CMK (cell line): ENCODE measurements at places on chromosomes 7 and 10.

DNA sequence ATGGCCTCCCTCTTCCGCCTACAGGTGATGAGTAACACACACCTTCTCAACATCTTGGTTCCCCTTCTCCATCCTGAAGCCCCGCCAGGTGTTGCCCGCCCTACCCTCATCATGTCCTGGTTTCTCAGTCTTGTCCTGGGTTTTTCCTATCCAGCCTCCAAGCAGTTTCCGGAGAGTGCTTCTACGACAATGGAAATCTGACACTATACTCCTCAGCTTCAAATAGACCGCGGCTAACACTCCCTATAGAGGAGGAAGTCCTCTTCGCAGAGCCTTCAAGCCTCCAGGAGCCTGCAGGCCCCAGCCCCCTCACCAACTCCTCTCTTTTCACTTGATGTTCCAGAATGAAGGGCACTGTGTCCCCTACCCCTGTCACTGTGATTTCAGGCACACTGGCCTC, 147.4 kb downstream of the PRPF18 start:
- no peak for DNase-seq

DNA sequence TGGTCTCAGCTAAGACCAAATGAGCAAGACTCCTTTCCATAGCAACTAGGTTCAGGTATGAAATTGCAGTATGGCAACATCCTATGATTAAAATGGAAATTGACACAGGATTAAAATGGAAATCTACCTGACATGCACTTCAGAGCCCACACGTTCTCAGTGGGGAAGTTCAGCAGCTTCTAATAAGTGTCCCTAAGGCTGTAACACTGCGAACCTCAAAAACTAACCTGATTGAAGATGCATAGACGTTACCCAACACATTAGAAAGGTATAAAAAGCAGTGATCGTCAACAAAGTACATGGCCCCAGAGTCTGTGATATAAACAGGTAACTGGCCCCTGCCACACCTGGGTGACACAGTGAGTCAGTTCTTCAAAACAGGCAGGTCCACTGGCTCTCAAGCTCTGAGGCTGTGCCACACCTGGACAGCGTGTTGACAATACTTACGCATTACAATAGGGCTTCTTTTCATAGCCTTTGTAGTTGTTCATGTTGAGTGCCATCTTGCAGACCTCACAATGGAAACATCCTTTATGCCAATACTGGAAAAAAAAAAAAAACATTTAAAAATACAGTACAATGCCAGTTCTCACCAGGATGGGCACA, 274.9 kb upstream of the NEBL start:
- DNase-seq = no peak

- no peak for DNase-seq
These were observed 488.6 kb upstream of the PODXL start for GRCh38 chr7:132045002-132045401.

GRCh38 chr7:98250789-98251188, 1.2 kb downstream of the TECPR1 start:
- DNase-seq = no peak

- DNase-seq = no peak
These were observed 24.2 kb downstream of the UBTD1 start for GRCh38 chr10:97522937-97523336.

DNA sequence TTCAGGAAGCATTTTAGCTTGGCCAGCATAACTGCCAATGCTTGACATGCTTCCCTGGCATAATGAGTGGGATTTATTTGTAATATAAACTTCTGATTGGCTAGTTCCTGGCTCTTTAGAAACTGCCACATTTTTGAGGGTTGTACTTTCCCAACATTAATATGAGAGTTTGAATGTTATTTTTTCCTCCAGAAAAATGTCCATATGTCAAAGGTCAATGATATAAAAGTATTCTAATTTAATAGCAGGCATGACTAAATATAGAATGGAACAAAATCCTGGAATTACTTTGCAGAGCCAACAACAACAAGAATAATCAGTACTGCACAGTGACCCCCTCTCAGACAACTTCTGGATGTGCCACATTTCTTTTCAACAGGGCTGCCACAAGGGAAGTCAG, 352.6 kb downstream of the PRPF18 start:
- DNase-seq = no peak

DNA sequence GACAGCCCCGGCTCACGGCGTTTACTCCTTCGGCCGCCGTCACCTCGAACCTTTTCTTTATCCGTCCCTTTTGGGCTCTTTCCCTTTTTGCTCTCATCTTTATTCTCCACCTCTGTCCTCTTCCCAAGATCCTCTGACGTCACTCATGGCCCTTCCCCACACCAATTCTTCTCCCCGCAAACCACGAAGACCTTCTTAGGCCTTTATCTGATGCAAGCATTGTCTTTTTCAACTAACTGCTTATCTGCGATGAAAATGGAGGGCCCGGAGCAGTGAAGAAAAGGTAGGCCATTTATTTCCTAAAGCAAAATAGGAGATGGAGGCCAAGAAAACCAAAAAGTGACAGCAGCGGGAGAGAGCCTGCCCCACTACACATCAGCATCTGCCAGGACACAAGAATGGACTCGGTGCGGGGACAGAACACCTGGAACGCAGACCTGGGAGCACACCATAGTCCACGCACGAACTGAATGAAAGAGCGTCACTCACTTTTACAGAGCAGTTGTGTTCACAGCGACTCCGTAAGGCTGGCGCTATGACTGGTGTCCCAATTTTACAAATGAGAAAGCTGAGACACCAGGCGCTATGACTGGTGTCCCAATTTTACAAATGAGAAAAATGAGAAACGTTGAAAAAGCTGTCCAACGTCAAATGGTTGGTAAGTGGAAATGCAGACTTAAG, 45.3 kb downstream of the ZNF777 start:
- DNase-seq = no peak

DNA sequence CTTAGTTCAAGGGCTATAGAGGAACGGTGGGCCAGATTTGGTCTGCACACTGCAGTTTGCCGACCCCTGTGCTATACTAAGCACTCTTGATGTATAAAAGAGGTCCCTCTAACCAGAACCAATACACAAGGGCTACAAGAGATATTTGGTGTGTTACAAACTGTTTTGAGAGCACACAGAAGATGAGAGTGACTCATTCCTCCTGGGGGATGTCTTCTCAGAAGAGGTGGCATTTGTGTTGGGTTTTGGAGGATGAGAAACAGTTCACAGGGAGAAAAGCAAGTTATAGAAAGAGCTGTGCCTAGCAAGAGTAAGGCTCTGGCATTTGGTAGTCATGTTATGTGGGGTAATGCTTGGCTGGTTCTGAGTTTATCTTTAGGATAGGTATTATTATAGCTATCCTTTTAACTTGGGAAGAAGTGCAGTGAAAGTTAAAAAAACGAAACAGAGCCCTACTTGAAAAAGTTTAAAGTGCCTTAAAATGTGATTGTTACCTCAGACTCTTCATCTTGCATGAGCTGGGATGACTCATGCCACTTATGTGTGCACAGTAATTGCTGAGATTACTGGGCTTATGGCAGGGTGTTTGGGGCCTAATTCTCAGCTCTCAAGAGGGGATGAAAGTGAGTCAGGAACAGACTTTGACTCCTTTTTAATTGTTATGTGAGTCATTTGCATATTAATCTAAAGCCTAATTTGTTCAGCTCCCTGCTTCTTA, 160.4 kb downstream of the KIF20B start:
- DNase-seq = no peak

DNA sequence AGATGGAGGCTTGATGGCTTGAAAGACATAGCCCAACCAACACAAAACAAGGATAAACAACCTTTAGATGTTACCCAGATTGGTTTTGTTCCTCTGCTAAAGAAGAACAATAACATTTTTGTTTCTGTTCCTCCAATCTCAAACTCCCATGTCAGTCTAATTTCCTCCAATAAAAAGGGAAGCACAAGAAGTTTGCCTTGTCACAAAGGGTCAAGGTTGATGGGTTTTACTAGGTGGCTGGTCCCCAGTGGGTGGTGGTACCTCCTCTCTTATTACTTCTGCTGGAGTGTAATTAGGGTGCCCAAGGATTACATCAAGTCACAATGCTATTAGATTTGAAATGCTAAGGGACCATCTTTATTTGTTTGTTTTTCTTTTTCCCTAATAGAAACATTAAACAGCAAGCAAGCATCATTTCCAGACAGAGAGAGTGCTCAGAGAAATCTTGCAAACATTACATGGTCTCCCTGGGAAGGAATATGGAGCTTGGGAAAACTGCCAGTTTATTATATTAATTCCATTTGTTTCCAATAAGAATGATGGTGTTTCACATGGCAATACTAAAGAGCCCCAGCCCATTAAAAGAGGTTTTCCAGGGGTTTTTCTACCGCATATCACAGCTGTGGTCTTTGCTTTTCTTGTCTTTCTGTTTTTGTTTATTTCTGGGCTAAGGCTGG, 78.3 kb upstream of the AOAH start:
- no peak for DNase-seq

GRCh38 chr7:137965942-137966640, 35.8 kb downstream of the CREB3L2 start:
- no peak for DNase-seq

DNA sequence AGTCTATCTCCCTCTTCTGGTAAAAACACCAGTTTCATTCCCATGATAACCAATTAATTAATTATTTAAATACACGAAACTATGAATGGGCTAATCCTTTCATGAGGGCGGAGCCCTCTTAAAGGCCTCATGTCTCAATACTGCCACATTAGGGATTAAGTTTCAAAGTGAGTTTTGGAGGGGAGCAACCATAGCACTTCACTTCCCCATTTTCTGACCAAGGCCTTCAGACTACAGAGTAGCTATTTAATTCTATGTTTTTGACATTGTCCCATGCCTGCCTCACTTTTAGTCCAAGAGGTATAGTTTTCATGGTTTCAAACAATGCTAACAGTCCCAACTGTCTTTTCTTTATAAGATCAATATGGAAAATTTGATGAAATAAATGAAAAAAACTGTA, 618.6 kb downstream of the ZWINT start:
- no peak for DNase-seq

DNA sequence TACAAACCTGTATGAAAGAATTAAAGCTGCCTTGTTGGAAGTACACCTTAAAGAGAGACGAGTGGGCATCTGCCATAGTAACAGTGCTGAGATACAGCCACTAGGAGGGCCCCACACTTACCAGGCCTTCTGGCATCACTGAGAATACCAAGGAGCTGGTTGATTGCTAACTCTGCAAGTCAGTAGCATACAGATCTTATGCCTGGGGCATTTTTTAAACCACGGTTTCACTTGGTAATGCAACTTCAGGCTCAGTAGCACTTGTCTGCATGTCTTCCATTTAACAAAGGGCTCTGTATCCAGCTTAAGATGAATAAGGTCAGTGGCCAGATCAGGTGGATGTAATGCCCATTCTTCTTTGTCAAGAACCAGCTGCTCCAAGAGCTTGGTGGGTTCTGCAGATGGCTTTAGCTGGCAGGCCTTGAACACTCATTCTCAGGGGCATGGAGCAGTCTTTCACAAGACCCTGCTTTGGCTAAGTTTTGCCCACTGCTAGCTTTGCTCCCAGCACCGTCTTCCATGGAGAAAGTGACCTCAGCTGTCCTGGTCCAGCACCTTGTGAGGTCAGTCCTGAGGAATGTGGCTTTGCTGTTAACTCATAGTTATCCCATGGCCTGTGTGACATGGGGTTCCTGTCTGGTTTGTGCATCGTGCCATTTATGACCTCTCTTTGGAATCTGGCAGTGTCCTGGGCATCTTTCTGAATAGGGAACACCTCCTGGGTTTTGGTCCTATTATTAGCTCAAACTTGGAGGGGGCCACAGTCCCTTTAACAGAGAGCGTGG, 68.1 kb downstream of the BMPER start:
- DNase-seq = no peak

DNA sequence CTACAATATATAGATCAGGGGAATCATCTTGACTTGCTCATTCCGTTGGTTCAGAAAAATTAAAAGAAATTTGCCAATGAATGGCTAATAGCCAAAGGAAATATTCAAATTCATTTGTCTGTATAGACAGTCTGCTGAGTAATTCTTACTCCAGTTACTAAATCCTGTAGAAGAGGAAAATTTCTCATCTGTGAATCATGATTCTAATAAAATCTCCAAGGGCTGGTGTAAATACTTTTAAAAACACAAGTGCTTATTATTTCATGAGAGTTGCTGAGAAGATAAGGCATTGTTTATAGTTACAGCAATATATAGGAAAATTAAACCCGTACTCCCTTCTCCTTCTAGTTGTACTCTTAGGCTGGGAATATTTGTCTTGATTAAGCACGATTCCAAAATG, 53.0 kb downstream of the WNT2 start:
- no peak for DNase-seq

GRCh38 chr7:138000081-138000701, 1.7 kb downstream of the CREB3L2 start:
- DNase-seq = peak; percentile 90

GRCh38 chr7:78779788-78780187, 673.7 kb downstream of the MAGI2 start:
- DNase-seq = no peak

DNA sequence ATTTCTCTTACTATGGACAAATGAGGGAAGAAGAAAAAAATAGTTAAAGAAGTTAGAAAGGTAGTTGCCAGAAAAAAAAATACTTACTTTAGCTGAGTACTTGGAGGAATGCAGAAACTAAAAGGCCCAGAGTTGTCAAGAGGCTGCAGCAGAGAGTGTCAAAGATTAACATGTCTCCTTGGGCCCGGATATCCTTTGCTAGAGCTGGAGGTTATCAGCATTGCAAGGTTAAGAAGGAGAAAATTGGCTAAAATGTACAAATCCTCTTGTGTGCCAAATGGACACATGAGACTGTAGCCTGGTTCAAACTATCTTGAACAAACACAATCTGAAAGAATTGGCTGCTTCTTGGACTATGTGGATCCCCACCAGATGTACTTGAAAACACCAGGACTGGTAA, 377.0 kb downstream of the SEMA3D start:
- no peak for DNase-seq

DNA sequence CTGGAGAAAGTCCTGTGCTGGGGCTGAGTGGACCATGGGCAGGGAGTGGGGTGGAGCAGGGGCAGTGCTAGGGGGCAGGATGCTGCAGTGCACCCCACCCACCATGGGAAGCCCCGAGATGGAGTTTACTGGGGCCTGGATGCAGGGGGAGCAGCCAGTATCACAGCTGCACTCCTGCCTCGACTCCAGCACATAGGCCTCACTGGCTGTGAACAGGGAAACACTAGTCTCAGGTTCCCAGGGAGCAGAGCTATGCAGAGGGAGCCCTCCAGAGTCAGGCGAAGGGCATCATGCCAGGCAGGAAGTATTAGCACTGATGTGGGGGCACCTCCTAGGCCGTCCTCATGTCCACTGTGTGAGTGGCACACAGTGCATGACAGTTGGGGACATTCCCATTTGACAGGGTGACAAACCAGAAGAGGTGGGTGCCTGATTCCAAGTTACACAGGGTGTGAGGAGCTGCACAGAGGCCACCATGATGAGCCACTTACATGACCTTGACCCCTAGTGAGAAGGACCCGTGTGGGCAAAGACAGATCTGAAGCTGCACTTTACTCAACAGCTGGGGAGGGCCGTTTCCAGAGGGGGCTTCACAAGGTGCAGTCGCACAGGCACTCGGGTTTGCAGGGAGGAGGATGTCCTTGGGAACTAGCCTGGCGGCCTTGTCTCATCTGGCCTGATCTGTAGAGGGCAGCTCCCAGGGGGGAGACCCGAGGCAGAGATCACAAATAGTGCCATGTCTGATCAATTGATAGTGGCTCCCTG, 69.9 kb upstream of the LRRC4 start:
- no peak for DNase-seq
